ENCODE measurements at places on chromosomes 7 and 10.
A peak's percentile ranks its signal among the peaks of the same experiment; 100 is the strongest.

DNA sequence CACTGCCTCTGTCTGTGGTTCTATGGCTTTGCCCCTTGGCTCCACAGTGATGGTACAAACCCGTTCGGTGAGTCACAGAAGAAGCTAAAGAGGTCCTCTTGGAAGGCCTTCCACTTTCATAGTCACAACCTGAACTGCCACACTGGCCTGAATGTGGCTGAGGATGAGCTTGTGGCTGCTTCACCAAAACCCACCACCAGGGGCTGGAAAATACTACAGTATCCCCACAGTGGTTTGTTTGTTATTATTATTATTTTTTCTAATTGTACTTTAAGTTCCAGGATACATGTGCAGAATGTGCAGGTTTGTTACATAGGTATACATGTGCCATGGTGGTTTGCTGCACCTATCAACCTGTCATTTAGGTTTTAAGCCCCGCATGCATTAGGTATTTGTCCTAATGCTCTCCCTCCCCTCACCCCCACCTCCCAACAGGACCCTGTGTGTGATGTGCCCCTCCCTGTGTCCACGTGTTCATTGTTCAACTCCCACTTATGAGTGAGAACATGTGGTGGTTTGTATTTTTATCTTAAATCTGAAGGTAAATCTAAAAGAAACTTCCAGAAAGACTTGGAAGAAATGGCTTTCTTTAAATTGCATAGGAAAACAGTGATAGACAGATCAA, 160.8 kb upstream of the NPSR1 start:
- no peaks in the 10 kb centered on the region for H3K4me1 ChIP-seq
- no peaks in the 10 kb centered on the region for H3K36me3 ChIP-seq
- H3K27ac ChIP-seq: no peak overlapping the region
- no peak overlapping the region for H3K4me3 ChIP-seq

- no peak for DNase-seq
- peak overlapping the region; percentile 15 for H3K4me3 ChIP-seq
- H3K27ac ChIP-seq: no peak overlapping the region
These were observed 61.5 kb downstream of the INSIG1 start for GRCh38 chr7:155358948-155359712.

DNA sequence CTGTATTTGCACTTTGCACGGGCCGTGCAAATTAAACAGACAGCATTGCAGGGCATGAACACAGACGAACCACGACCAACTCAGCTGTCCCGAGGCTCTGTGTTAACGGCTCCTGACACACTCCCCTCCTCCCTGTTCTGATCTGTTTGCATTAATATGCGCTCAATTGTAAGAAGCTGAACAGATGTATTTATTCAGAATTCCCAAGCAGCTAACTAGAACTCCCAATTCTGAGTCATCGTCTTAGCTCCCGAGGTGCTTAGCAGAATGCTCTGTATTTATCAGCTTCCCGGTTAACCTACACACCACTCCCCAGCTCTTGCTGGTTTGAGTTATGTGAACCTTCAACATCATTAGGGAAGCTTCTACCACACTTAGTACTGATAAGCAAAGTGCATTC, 286.4 kb downstream of the PTPRN2 start:
- no peaks in the 10 kb centered on the region for H3K27me3 ChIP-seq
- H3K36me3 ChIP-seq: peaks cover 2% of the 10 kb centered on the region
- peaks cover 6% of the 10 kb centered on the region for H3K4me1 ChIP-seq
- no peak overlapping the region for H3K27ac ChIP-seq

GRCh38 chr10:121340271-121340831, 257.9 kb downstream of the FGFR2 start:
- peak overlapping the region; percentile 50 for H3K4me3 ChIP-seq
- peak; percentile 49 for DNase-seq
- H3K4me1 ChIP-seq: peaks cover 8% of the 10 kb centered on the region
- 0 out of 2 replicates have a peak, but pooled peaks cover 3% of the 10 kb centered on the region for H3K36me3 ChIP-seq

DNA sequence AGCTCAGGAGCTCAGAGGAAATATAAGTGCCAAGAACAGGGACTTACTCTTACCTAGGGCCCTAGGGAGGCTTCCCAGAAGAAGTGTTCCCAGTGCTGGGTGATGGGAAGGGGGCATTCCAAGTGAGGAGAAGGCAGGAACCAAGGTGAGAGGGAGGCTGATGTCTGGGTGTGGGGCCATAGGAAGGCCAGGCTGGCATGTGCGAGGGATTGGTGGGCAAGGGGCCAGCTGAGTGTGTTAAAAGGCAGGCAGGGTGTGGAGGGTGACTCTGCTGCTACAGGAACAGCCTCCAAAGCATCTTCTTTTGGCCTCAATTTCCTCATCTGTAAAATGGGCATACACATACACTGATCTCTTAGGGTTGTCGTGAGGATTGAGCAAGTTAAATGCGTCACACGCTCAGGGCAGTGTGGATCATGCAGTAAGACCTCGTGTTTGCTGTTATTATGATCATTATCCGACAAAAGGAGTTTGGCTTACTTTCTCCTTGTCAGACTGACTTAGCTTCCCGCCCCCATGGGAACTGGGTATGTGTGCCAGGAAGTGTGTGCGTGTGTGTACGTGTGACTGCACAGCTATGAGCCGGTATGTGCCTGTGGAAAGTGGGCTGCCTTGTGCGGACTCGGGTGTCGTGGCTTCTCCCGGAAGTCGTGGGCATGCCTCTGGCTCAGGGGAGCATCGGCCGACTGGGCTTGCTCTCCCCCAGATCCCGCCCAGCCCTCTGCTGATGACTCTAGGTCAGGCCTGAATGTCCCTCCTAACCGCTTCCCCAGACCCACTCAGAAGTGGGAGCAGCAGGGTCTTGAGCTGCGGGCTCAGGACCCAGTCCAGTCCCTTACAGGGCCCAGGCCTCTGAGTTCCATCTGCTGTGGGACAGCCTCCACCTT, 59.6 kb downstream of the NEURL1 start:
- no peak overlapping the region for H3K4me3 ChIP-seq
- H3K27me3 ChIP-seq: peaks cover 2% of the 10 kb centered on the region
- H3K4me1 ChIP-seq: no peaks in the 10 kb centered on the region

- no peak overlapping the region for H3K4me3 ChIP-seq
- peaks cover 6% of the 10 kb centered on the region for H3K36me3 ChIP-seq
- DNase-seq: no peak
- no peak overlapping the region for H3K27ac ChIP-seq
- H3K27me3 ChIP-seq: no peaks in the 10 kb centered on the region
These were observed 193.5 kb downstream of the SEC23IP start for GRCh38 chr10:120086066-120086465.

- H3K4me3 ChIP-seq: no peak overlapping the region
- no peaks in the 10 kb centered on the region for H3K27me3 ChIP-seq
- H3K36me3 ChIP-seq: no peaks in the 10 kb centered on the region
- H3K4me1 ChIP-seq: peaks cover 2% of the 10 kb centered on the region
These were observed 259.8 kb upstream of the AOAH start for GRCh38 chr7:36984041-36984521.

DNA sequence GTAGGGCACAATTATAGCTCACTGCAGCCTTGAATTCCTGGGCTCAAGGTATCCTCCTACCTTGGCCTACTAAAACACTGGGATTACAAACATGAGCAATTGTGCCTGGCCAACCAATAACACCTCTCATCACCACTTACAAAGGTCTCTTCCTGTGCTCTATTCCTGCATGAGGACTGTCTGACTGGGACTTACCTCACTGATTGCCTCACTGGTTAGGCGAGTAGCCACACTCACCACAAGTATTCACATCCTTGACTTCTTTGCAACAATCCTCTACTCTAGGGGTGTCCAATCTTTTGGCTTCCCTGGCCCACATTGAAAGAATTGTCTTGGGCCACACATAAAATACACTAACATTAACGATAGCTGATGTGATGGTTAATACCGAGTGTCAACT, 22.6 kb upstream of the PDIA4 start:
- no peak for DNase-seq
- no peak overlapping the region for H3K4me3 ChIP-seq
- H3K36me3 ChIP-seq: no peaks in the 10 kb centered on the region

GRCh38 chr10:110034596-110034995, 26.8 kb downstream of the ADD3 start:
- no peaks in the 10 kb centered on the region for H3K36me3 ChIP-seq
- no peak overlapping the region for H3K4me3 ChIP-seq
- DNase-seq: no peak
- H3K4me1 ChIP-seq: peaks cover 3% of the 10 kb centered on the region
- no peaks in the 10 kb centered on the region for H3K27me3 ChIP-seq

DNA sequence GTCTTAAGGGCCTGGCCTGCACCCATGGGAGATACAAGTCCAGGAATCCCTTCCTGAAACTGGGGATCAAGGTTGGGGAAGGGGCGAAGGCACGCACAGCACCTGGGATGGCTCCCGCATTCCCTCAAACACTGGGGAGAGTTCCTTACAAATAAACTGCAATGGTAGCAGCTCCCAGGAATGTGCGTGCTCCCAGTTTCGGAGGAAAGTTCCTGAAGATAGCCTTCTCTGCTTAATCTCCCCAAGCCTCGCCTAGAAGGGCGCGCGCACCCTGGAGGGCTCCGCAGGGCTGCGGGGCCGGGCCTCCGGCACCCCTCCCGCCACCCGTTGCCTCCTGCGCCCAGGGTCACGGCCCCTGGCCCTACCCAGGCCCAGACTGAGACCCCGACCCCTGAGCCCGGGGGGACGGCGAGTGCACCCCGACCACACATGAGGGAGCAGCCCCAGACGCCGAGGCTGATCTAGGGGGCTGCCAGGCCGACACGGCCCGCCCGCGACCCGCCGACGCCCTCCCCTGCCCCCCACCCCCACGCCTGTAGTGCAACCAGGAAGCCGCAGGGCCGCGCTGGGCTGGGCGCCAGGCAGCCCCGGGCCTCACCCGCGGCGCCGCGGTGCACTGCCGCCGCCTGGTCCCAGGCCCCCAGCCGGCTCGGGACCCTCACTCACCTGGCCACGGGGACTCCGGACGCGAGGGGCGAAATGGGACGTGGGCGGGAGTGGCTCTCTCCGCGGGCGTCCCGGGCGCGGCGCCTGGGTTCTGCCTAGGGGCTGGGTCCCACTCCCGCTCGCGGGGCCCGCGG, 460 bp downstream of the ANXA11 start:
- no peak for DNase-seq
- peaks cover 8% of the 10 kb centered on the region for H3K4me1 ChIP-seq
- no peak overlapping the region for H3K27ac ChIP-seq
- H3K27me3 ChIP-seq: no peaks in the 10 kb centered on the region
- H3K36me3 ChIP-seq: no peaks in the 10 kb centered on the region

- no peaks in the 10 kb centered on the region for H3K27me3 ChIP-seq
- H3K27ac ChIP-seq: no peak overlapping the region
- no peaks in the 10 kb centered on the region for H3K4me1 ChIP-seq
- peaks cover 56% of the 10 kb centered on the region for H3K36me3 ChIP-seq
These were observed 46.2 kb downstream of the WDR37 start for GRCh38 chr10:1102416-1102815.

- no peak overlapping the region for H3K4me3 ChIP-seq
- peaks cover 36% of the 10 kb centered on the region for H3K36me3 ChIP-seq
- no peak for DNase-seq
- H3K27me3 ChIP-seq: no peaks in the 10 kb centered on the region
These were observed 242.0 kb downstream of the ARHGAP12 start for GRCh38 chr10:31686599-31686998.

DNA sequence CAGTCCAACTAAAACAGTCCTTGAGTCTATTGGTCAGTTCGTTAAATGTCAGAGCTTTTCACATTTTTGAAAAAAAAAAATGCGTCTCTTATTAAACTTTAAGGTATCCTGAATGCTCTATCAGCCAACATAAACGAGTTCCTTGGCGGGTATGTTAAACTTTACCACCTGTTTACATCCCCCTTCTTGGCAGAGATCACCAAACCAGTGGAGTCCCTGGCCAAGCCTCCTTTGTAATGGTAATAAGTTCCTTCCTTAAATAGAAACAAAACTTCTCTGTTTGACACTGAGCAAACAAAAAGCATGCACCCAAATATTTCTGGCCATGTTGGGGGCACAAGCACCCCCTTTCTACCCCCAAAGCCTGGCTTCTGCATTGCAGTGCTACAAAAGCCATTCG, 3.2 kb downstream of the TRIL start:
- H3K36me3 ChIP-seq: no peaks in the 10 kb centered on the region
- no peak overlapping the region for H3K4me3 ChIP-seq
- H3K27ac ChIP-seq: no peak overlapping the region
- H3K4me1 ChIP-seq: peaks cover 2% of the 10 kb centered on the region
- H3K27me3 ChIP-seq: peaks cover 11% of the 10 kb centered on the region

GRCh38 chr10:17229016-17229716, 1.1 kb downstream of the VIM start:
- peaks cover 4% of the 10 kb centered on the region for H3K4me1 ChIP-seq
- H3K4me3 ChIP-seq: peak overlapping the region; percentile 74
- no peak overlapping the region for H3K27ac ChIP-seq
- H3K36me3 ChIP-seq: peaks cover 8% of the 10 kb centered on the region
- peaks cover 7% of the 10 kb centered on the region for H3K27me3 ChIP-seq

DNA sequence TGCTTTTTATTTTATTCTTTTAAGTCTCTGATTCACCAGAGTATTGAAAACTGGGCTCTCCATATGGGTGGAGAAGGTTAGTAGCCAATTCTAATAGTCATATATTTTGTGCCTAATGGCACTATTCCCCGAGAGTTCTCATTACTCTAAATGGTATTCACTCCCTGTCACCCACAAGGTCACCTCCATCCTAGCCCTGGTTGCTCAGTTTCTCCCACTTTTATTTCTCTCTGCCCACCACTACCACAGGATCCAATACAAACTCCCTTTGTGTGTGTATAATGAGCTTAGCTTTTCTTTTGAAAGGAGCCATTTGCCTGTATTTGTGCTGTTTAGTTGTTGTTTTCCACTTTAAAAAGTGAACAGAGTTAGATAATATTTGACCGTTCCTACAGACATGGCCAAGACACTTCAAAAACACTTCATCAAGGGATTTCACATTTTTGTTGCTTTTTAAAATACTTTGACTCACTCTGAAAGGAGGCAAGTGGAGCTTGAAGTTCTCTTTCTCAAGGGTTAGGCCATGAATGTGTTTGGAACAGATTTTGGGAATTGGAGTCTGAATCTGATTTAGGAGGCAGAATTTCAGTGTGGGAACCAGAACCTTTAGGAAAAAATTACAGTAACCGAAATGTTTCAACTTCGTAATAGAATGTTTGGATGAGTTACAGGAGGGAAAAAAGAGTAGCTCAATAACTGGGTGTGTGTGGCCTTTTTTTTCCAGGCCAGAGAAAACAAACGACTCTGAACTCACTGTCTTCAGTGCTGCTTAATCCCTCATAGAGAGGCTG, 321.3 kb downstream of the BICC1 start:
- no peak overlapping the region for H3K27ac ChIP-seq
- no peaks in the 10 kb centered on the region for H3K36me3 ChIP-seq
- no peaks in the 10 kb centered on the region for H3K4me1 ChIP-seq
- no peaks in the 10 kb centered on the region for H3K27me3 ChIP-seq
- no peak for DNase-seq
